ENCODE measurements at places on chromosomes 5 and 9.

DNA sequence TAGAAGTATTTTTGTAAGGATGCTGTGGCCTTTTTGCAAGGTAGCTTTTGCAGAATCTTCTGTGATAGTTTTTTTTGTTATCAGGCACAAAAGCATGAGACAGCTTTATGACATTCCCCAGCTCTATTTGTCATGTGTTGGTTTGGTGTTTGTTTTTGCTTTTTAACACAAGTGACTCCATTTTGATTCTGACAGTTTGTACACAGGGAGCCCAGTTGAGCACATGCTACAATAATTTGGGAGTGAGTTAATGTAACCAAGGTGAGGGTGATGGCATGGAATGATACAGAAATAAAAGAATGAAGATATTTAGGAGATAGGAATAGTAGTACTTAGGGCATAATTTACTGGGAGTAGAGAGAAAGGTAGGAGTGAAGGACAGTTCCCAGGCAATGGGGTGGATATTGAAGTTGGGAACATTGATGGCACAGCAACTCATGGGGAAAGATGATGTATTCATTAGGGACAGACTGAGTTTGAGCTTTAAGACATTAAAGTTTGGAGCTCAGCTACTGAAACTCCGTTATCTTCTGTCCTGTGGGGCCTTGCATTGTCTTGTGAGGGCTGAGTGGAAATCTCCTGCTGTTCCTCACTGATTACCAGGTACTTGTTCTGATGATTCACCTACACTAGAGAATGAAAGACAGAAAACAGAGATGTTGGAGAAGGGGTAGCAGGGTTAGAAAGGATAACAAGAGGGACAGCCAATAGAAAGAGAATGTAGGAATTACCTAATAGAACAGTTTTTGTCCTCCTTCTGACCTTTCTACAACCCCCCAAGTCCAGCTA is 88.3 kb upstream of the CCDC112 start:
- DNase-seq: no peak

GRCh38 chr9:126424511-126424910 is 97.9 kb downstream of the MVB12B start:
- DNase-seq: no peak

GRCh38 chr5:93320920-93321445 is 260.0 kb downstream of the NR2F1-AS1 start:
- no peak for DNase-seq

- no peak for DNase-seq
Observed at GRCh38 chr5:6785861-6786180, 72.6 kb downstream of the TENT4A start.

GRCh38 chr5:53469946-53470687 is 10.3 kb upstream of the FST start:
- no peak for DNase-seq

DNA sequence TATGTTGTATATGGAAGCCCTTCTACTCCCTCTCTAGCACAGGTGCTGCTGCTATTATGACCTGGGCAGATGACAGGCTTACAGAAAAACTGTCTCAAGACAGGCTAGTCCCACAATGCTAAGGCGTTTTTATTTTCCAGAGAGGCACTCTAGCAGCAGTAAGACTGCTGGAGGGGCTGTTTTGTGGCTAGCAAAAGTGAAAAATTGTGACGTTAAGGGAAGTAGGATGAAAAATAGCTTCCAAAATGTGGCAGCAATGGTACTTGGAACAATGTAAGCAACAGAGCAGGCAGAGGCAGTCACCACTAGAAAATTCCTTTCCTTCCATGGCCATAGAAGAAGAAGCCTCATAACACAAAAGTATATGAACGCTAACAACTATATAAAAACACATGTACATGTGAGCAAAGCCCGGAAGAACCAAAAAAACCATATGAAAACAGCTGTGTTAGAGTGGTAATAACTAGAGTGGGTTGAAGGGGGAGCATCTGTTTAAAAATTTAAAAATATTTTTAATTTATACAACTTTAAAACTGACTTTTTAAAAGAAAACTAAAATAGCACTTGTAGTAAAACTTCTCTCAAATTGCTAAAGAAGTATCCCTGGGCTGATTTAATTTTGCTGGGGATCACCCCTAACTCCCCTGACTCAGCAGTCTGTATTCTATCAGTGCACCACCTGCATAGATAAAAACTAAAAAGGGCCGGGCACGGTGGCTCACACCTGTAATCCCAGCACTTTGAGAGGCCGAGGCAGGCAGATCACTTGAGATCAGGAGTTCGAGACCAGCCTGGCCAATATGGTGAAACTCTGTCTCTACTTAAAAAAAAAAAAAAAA is 30.6 kb downstream of the CLINT1 start:
- no peak for DNase-seq

DNA sequence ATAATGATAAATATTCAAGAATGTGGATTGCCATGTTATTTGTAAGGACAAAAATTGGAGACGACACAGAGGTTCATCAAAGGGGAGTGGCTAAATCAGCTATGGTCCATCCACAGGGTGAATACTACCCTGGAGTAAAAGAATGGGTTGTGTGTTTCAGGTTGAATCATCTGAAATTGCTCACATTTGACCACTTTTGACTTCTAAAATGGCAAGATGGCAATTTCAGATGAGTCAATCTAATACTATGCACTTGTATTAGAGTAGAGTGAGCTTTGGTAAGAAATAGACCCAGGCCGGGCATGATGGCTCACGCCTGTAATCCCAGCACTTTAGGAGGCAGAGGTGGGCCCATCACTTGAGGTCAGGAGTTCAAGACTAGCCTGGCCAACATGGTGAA is 131.8 kb downstream of the GAPVD1 start:
- DNase-seq: no peak

- no peak for DNase-seq
Observed at GRCh38 chr5:50576686-50577256, 89.7 kb upstream of the PARP8 start.

GRCh38 chr9:21985964-21986667 is 8.1 kb downstream of the CDKN2A start:
- DNase-seq: no peak

GRCh38 chr5:169811023-169811422 is 169.3 kb downstream of the INSYN2B start:
- DNase-seq: no peak

DNA sequence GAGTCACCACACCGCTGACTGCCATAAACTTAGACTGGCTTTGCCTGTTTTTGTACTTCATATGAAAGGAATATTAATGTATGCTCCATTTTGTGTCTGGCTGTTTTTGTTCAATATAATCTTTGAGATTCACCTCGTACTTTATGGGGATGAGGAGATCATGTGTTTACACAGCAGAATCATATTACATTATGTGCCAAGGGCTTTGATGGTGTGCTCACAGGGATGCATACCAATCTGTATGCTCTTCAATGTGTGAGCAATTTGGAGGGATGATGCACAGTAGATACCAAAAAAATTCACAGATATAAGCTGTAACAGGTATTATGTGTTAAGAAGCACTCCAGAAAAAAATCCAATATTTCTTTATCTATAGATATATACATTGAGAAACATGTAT is 113.7 kb downstream of the GABRB2 start:
- DNase-seq: no peak

- no peak for DNase-seq
Observed at GRCh38 chr5:178793696-178794095, 63.2 kb upstream of the ZNF354A start.
